ENCODE measurements at places on chromosomes 2 and 18. TPM values are rescaled to one million over a fixed set of nuclear protein-coding genes. Genes with fewer than 3 reads are reported as not detected.
A peak's percentile ranks its signal among the peaks of the same experiment; 100 is the strongest.

- DNase-seq = no peak
These were observed 59.8 kb downstream of the HDLBP start for GRCh38 chr2:241255542-241256167.

GRCh38 chr2:142139384-142139783 lies 8.6 kb upstream of the LRP1B start:
- DNase-seq = no peak

- DNase-seq = no peak
These were observed 77.1 kb upstream of the RBM44 start for GRCh38 chr2:237721458-237721857.

DNA sequence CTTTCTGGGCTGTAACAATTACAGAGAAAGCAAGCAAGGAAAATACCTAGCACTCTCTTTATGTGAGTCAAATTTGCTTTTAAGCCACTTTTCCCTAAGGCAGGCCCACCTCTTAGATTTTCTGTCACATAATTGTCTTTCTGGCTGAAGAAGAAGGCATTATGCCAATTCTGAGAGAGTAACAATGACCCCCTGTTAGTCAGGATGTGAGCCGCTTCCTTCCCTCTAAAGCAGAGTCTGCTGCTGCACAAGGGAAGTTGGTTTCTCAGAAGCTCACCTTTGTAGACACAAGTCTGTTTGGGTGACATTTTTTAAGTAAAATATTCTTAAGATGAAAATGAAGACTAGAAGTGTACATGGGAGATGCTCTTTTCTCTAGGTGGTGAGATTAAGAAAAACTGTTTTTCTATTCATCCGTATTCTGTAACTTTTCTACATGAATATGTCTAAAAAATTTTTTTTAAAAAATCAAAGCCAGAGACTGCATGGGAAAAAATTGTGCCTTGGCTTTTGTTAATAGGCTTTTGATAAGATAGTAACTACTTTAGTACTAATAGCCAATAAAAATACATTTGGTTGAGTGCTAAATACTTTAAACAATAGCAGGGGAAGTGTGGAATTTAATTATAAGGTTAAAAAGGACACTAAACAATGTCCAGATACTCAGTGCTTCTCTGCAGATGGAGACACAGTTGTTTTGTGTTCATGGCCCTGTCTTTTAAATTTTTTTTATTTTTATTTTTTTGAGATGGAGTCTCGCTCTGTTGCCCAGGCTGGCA lies 33.4 kb upstream of the VPS54 start:
- DNase-seq = no peak

DNA sequence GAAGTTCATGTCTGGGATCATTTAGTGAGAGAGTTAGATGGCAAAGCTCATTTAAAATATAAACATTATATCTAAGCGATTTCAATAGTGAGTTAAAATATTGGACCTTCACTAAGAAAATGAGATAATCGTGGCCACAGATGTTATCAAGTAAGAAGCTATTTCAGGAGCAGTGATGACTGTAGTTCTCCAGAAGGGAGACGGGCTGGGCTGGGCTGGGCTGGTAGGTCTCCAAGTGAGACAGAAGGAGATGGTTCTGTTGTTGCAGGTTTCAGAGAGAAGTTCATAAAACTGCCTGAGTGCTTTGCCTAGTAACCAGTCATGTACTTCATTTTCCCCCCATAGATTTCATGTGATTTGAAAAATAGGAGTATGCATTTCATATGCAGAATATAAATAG lies 130.1 kb upstream of the DAPL1 start:
- DNase-seq = no peak

DNA sequence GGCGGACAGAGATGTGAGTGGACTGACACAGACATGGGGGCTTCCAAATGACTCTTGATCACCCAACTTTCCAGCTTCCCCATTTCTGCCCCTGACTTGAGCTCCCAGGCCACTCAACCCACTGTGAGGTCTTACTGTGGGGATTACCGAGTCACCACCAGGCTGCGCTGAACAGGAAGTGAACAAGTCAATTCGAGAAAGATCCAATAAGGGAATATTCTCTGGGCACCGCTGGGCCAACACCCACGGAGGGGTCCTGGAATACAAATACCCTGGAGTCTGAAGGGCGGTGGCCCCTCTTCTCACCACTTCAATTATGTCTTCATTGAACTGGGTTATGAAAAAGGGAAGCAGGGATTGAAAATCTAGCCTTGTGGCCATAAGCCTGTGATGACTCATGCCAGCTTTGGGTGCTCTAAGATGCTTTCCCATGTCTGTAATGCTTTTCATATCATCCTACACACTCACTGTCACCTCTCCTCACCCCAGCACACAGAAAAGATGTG lies 37.7 kb downstream of the BCL11A start:
- peak; percentile 35 for DNase-seq

DNA sequence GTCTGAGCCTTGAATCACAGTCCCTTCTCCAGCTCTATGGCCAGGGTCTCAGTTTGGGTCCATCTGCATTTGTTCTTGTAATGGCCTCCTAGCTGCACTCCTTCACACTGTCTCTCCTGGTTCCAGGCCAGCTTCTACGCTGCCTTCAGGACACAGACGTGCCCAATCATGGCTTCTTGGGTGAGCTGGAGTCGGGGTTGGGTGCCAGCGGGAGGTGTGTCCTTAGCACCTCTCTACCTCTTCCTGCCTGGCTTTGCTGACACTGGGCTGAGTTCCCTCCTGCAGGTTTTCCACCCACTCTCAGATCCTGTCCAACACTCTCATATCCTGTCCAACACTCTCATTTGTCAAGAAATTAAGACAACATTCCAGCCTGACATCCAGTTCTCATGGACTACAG lies 9.6 kb downstream of the TRPM8 start:
- DNase-seq = no peak

GRCh38 chr18:62942578-62942977 lies 227.2 kb downstream of the PHLPP1 start:
- no peak for DNase-seq

DNA sequence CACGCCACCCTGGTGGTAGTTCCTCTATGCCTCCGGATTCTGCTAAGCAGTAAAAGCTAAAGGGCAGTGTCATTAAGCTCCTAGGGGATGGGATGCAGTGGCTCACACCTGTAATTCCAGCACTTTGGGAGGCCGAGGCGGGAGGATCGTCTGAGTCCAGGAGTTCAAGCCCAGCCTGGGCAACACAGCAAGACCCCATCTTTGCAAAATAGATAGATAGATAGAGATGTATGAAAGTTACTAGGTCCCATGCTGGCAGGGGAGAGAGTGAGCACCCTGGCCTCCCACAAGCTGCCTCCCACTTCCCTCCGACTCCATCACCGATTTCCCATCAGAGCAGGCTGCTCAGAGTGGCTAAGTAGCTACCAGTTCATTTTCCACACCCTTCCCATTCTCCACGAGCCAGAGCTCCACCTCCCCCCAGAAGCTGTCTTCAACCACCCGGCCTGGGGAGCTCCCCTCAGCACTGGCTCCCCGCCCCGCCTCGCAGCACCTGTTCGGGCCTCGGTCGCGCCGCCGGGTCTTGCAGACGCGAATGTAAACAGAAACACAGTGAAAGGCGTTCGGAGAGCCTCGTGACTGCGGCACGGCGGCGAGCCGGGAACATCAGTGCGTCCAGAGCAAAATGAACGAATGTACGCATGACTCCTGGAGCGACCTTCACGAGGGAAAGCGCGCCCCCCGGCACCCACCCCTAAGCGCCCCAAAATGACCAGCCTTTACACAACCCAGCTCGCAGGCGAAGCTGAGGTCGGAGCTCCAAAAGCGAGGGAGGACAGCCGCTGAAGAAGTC lies 598 bp upstream of the CEP68 start:
- DNase-seq = no peak

- DNase-seq = no peak
These were observed 65.3 kb downstream of the PRKRA start for GRCh38 chr2:178385595-178386148.

GRCh38 chr2:224613543-224614286 lies 28.6 kb upstream of the CUL3 start:
- DNase-seq = no peak

DNA sequence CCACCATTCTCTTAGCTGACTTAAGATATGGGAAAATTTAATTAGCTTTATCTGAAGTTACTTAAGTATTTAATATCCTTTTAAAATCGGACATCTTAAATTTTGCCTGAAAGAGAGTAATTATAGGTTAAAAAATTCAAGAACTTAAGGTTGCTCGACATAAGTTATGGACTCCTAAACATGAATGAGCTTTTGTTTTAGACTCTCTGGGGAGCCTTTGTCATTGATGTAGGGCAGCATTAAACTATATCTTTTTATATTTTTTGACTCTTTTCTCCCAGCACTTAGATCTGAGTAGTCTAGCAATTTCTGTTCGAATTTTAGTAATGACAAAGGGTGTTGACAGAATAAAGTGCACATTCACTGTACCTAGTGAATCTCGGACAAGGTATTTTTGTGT lies 4.7 kb downstream of the PHLPP1 start:
- DNase-seq = no peak

EPB41L3 gene
- 98.9 TPM for total RNA-seq

RESP18 gene
- not detected for total RNA-seq

CCT4 gene
- total RNA-seq = 65.7 TPM
